ENCODE measurements at places on chromosomes 7 and 10. TPM values are rescaled to one million over a fixed set of nuclear protein-coding genes. Genes with fewer than 3 reads are reported as not detected.

The FFAR4 gene
- not detected for total RNA-seq

The SMO gene
- 5.9 TPM for total RNA-seq

- H3K36me3 ChIP-seq: peaks cover 5% of the 10 kb centered on the region
- DNase-seq: no peak
- no peak overlapping the region for H3K4me3 ChIP-seq
- no peaks in the 10 kb centered on the region for H3K4me1 ChIP-seq
Measured at GRCh38 chr7:89857767-89858166, 296.5 kb upstream of the STEAP1 start.

DNA sequence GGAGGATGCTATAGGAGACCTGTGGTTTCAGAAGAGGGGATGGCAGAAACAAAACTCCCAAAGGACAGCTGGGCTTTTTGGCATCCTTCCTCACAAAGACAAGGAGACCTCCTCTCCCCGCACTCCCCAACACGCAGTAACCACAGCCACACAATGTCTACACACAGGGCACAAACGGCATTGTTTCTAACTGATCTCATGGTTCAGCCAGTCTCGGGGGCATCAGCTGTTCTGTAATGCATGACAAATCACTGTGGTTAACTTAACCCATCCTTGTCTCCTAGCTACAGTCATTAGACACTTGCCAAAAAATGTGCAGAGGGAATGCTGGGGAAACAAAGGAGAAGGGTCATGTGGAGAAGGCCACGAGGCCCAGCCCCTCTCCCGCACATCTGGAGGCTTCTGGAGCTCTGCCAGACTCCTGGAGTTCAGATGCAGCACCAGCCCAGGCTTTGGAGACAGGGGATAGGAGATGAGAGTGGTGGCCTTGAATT is 7.6 kb upstream of the ADAMTS14 start:
- no peak overlapping the region for H3K4me3 ChIP-seq
- peaks cover 12% of the 10 kb centered on the region for H3K4me1 ChIP-seq
- peaks cover 2% of the 10 kb centered on the region for H3K27me3 ChIP-seq
- H3K36me3 ChIP-seq: peaks cover 7% of the 10 kb centered on the region

DNA sequence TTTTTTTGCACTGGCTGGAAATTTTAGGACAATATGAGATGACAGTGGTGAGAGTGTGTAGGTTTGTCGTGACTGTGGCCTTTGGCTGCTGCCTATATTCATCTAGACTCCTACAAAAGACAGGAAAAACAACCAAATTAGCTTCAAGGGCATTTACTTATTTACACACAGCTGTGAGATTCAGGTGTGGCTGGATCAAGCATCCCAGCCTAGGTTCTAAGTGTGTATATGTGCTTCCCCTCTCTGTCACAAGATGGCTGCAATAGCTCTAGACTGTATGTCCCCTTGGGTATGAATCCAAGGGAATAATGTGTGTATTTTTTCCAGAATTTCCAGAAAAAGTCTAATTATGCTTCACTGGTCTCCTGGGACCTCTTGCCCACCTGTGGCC is 25.5 kb upstream of the INPP5A start:
- H3K4me1 ChIP-seq: peaks cover 1% of the 10 kb centered on the region
- no peaks in the 10 kb centered on the region for H3K36me3 ChIP-seq
- no peak overlapping the region for H3K27ac ChIP-seq
- DNase-seq: no peak

DNA sequence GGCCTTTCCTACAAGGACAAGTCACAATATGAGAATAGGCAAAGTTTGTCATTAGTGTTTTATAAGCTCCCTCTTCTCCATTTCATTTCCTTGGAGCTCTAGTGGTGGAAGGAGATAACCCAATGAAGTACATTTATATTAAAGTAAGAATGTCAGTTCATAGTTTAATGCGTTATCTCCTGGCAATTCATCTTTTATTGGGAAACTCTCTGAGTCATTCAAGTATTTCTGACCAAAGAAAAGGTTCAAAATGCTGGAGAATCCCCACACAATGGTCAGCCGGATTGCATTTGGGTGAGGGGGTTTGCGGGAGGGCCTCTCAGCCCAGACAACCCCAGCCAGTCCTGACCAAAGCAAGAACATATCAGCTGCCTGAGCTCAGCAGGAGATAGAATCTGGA is 321.5 kb upstream of the NRP1 start:
- H3K4me3 ChIP-seq: no peak overlapping the region
- no peak for DNase-seq
- H3K27me3 ChIP-seq: peaks cover 7% of the 10 kb centered on the region
- no peak overlapping the region for H3K27ac ChIP-seq
- peaks cover 17% of the 10 kb centered on the region for H3K36me3 ChIP-seq

GRCh38 chr10:28400681-28401080 is 97.8 kb upstream of the MPP7 start:
- no peaks in the 10 kb centered on the region for H3K36me3 ChIP-seq
- H3K4me3 ChIP-seq: no peak overlapping the region
- no peaks in the 10 kb centered on the region for H3K4me1 ChIP-seq
- H3K27ac ChIP-seq: no peak overlapping the region

- peaks cover 10% of the 10 kb centered on the region for H3K4me1 ChIP-seq
- DNase-seq: no peak
- H3K27me3 ChIP-seq: peaks cover 4% of the 10 kb centered on the region
- H3K36me3 ChIP-seq: no peaks in the 10 kb centered on the region
- H3K4me3 ChIP-seq: no peak overlapping the region
- H3K27ac ChIP-seq: no peak overlapping the region
Measured at GRCh38 chr7:102104245-102104644, 182.4 kb upstream of the SH2B2 start.

DNA sequence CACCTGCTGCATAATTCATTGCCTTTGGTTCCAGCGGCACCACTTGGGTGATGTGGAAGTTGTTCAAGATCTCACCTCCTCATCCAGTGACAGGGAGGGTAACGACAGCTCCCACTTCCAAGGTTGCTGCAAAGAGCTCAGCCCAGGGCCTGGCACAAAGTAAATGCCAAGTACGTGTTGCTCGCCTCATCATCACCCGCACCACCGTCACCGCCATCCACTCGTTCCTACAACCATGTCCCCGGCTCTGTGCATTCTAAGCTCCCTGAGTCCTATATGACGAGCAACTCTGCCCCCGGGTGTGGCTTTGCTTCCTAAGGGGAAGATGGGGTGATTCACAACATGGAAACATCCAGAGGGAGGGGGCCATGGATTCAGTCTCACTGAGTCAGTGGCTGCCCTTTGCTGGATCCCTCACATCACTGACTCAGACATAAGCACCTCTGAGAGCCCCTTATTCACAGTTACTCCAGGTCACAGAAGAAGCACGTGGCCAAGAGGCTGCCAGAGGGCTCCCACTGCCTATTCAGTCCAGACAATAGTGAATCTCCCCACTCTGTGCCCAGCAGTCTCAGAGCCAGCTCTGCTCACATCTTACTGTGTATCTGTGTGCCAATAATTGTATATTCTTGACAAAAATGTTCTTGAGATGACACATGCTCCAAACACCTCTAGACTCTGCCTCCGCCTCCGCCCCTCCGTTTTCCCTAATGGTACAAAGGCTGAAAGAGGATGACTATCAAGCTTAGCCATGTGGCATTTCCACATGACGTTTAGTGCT is 159.1 kb downstream of the GFRA1 start:
- no peak overlapping the region for H3K27ac ChIP-seq
- H3K36me3 ChIP-seq: peaks cover 19% of the 10 kb centered on the region
- peaks cover 30% of the 10 kb centered on the region for H3K4me1 ChIP-seq
- DNase-seq: no peak
- peaks cover 27% of the 10 kb centered on the region for H3K27me3 ChIP-seq

DNA sequence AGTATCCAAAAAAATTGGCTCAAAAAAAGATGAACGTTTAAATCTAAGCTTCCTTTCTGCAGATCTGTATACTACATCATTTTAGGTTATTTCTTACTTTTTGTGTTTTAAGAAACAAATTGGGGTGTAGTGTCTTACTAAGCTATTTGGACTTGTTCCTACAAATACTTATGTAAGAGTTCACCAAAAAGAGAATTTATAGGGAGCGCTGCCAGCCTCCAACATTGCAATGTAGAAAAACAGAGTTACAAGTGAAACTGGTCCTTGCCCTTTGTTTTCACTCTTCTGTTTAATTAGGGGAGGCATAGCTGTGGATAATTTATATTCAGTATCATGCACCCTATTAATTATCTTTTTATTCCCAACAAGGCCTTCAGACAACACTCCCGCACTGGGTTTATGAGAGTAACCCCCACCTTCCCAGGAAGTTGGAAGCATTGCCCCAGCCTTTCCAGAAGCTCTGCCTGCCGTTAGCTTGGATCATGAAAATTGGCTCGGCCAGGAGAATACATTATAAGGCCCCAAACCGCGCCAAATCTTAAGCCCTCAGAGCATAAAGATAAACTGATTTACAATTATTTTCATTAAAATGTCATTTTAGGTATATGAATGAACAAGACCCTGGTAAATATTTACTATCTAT is 261.8 kb upstream of the KLF6 start:
- H3K36me3 ChIP-seq: peaks cover 10% of the 10 kb centered on the region
- no peak overlapping the region for H3K27ac ChIP-seq
- H3K4me1 ChIP-seq: no peaks in the 10 kb centered on the region

DNA sequence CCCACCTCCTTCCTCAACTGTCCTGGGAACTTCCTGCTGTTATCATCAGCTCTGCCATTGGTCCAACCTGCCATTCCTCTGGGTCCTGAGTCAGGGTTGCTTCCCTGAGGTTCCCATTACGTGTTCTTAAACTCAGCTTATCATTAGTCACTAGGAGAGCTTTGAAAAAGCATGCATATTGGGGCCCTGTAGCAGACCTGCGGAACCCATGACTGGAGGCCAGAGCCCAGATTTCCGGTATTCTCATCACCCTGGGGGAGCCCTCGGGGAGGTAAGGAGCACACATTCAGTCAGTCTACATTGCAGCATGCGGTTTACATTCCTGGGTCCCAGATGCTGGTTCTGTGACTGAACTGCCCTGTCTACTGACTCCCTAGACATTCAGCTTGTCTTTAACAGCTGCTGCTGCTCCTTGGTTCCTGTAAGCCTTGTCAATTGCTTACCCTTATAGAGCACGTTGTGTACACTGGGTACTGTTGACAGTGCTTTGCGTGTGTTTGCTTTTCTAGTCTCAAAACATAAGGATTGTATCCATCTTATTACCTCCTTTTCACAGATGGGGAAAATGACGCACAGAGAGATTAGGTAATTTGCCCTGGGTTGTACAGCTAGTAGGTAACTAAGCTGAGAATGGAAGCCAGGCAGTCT is 12.8 kb downstream of the CDHR3 start:
- H3K36me3 ChIP-seq: peaks cover 4% of the 10 kb centered on the region
- H3K4me3 ChIP-seq: no peak overlapping the region
- no peak overlapping the region for H3K27ac ChIP-seq
